ENCODE measurements at places on chromosomes 4 and X.

- DNase-seq: no peak
Measured at GRCh38 chr4:153013202-153013977, 77.3 kb downstream of the FHDC1 start.

GRCh38 chr4:171834640-171835039, 21.4 kb downstream of the GALNTL6 start:
- no peak for DNase-seq

GRCh38 chrX:125012585-125012984, 307.1 kb upstream of the TEX13C start:
- no peak for DNase-seq

GRCh38 chr4:150217192-150217591, 138.9 kb downstream of the DCLK2 start:
- DNase-seq: no peak

DNA sequence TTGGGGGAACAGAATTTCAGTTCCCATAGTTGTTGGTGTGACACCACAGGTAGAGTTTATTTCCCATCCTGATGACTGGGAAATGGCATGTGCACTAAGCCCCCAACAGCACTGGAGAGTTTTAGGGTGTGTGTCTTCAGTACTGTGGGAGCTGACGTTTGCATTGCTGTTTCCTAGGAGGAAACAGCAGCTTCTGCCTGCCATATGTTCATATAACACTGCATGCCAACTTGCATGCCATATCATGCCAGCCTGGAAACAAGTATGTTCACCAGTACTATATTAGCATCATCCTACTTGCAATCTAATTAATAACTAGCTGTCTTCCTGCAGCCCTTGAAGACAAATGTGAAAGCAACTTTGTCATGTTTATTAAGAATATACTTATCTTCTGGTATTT, 58.2 kb downstream of the NAA11 start:
- no peak for DNase-seq

- no peak for DNase-seq
Measured at GRCh38 chr4:81845761-81846160, 374.1 kb upstream of the RASGEF1B start.

DNA sequence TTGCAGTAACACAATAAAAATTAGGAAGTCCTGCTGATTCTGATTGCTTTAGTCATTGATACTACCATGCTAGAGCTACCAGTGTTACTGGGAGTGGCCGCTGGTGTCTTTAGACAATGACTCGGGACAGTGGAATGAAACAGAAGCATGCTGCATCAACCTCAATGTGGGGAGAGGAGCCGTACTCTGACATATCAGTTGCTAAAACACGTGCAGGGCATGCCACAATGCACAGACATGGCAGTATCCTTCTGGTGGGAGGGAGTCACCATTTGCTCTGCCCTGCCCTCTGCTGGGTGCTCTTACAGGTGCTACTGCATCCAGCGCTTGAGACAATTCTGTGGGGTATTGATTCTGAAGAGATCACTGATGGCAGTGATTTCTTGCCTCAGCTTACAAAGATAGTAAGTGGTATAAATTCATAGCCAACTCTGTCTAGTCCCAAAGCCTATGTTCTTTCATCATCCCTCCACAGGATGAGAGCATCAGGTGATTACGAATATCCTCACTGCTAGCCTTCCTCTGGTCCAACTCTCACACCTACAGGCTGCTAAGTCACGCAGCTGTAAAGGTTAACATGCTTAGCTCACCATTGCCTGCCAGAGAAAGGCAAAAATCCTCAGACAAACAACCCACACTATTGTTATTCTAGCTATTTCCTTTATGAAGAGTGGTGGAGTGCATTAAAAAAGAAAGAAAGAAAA, 43.7 kb downstream of the NSG1 start:
- DNase-seq: no peak

DNA sequence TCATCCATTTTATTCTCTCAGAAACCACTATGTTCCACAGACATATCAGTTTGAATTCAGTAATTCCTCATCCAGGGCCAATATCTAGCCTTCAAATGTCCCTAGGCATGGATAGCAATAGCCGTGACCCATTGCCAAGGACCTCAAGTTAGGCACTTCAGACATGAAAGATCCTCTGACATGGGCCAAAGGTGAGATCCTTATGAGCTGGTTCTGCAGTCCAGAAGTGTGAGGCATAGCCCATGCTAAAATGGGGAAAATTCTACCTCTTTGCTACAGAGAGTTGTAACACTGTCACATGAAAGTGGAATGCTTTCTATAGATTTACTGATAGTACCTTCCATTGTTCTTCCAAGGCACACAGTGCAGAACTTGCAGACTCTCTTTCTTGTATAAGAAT, 349.7 kb upstream of the GALNT7 start:
- DNase-seq: no peak

DNA sequence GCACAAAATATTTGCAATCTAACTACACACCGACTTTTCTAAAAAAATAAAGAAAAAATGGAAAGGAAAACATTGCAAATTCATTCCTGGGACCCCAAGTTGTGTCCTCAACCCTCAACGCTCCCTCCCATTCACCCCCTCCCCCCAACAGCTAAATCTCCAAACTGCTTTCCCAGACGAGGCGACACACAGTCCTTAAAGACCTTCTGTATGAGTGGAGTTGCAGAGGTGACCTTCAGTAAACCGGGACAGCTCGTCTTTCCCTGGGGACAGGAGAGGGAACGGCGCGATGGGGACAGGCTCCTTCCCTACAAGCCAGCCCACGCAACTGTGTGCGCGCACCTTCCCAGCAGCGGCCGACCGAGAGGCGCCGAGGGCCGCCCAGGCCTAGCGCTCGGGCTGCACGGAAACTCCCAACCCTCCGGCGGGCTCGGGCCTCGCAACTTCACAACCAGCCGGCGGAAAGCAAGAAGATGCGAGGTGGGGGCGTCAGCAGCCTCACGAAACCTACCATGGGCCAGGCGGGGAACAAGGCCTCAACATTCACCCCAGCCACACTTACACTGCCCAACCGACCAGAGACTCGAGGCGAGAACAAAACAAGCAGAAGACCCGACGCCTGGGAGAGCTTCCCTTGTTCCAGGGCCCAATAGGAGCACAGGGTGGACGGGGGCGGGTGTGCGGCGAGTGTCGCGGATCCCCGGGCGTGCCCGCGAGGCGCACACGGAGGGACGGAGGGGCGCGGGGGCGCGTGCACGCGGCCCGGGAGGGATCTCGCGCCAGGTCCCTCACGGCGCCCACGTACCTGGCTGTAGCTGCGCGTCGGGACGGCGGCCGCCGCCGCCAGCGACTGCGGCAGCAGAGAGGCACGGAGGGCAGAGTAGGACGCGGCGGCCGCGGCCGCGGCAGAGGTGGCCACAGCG, 763 bp downstream of the GRSF1 start:
- peak; percentile 37 for DNase-seq

Data from activated naive CD8-positive, alpha-beta T cell treated with anti-CD3 and anti-CD28 coated beads, Interleukin-2, amount 50 U/mL, for 16 hours (primary cell).